ENCODE measurements at places on chromosomes 12 and 14.

GRCh38 chr12:132248453-132249167, 80.8 kb downstream of the GALNT9 start:
- DNase-seq: peak; percentile 57

GRCh38 chr14:101594511-101595148, 33.3 kb downstream of the DIO3 start:
- DNase-seq: no peak

- peak; percentile 78 for DNase-seq
These were observed 45.3 kb upstream of the ANO6 start for GRCh38 chr12:45170456-45171042.

GRCh38 chr14:82045339-82045738, 511.7 kb upstream of the SEL1L start:
- DNase-seq: no peak

DNA sequence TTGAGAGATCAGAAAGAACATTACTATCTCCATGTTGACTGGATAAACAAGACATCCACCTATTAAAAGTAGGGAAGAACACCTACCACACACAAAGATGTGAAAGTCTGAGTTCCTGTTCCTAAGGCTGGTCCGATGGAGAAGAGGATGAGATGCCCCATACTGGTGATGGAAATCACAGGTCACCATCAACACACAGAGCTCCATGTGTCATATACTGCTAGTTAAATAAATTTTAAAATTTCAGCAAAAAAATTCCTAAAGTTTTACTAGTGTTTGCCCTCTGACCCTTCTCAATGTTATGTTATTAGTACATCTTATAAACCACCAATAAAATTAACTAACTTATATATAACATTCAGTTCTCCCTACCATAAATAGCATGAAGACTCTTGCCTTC, 59.1 kb downstream of the KCNA5 start:
- no peak for DNase-seq

- DNase-seq: no peak
These were observed 6.1 kb downstream of the METTL3 start for GRCh38 chr14:21505012-21505553.

- DNase-seq: peak; percentile 55
These were observed 28.5 kb downstream of the PRIMA1 start for GRCh38 chr14:93759719-93760307.

DNA sequence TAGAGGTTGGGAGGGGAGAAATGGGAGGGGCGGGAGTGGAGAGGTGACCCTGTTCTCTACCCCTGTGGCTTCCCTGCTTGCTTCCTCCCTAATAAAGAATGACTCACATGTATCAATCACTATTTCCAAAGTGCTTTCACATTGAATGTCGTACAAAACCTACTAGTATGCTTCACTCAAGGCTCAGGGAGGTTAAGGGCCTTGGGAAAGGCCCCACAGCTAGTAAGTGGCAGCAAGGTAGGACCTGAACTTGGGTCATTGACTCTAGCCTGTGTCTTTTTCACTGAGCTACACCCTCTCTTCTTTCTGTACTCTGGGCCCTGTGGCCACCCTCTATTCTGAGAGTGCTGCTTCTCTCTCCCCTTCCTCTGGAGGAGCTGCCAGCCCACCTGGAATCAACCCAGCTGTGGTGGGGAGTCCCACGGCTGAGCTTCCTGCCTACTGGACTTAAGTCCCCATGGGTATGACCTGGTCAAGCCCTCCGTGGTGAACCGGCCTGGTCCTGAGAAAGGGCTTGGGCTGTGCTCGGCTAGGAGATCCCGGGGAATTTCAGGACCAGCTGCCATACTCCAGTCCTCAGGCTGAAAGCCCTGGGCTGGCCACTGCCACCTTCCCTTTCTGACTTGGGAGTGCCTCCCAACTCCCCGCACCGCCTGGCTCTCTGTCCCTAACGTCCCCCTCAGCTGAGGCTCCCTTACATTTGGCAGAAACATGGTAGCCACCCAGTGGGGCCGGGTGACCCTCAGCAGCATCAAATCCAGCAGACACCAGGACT, 13.0 kb downstream of the SLC48A1 start:
- DNase-seq: no peak

GRCh38 chr14:86575141-86575540, 1045.2 kb downstream of the FLRT2 start:
- no peak for DNase-seq

DNA sequence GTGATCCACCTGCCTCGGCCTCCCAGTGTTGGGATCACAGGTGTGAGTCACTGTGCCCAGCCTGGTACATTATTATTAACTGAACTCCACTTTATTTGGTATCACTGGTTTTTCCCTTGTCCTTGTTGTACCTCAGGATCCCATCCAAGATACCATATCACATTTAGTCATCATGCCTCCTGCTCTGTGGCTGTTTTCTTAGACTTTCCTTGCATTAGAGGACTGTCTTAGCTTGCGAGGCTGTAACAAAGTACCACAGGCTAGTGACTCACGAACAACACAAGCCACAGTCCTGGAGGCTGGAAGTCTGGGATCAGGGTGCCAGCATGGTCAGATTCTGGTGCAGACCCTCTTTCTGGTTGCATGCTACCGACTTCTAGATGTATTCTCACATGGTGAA, 12.2 kb downstream of the KLC1 start:
- no peak for DNase-seq

- no peak for DNase-seq
These were observed 14.3 kb upstream of the CORO1C start for GRCh38 chr12:108745641-108746040.

DNA sequence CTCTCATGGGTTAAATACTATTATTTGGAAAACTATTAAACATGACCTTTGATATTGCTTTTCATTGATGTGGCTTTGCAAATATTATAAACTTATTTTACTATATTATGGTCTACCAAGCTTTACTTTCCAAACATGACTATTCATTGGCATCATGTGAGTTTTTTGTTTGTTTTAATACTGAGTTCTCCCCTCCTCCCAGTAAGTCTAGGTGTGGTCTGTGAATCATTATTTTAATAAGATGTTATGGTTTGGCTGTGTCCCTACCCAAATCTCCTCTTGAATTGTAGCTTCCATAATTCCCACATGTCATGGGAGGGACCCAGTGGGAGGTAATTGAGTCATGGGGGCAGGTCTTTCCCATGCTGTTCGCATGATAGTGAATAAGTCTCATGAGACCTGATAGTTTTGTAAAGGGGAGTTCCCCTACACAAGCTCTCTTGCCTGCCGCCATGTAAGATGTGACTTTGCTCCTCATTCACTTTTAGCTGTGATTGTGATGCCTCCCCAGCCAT, 80.0 kb downstream of the BORCS5 start:
- no peak for DNase-seq

GRCh38 chr12:2170376-2170775, 117.6 kb downstream of the CACNA1C start:
- DNase-seq: no peak

- no peak for DNase-seq
These were observed 5.9 kb downstream of the GOLGA5 start for GRCh38 chr14:92800012-92800411.

- no peak for DNase-seq
These were observed 182.4 kb downstream of the ASCL1 start for GRCh38 chr12:103139876-103140275.

GRCh38 chr14:56501909-56502530, 77.6 kb upstream of the TMEM260 start:
- DNase-seq: no peak

- DNase-seq: no peak
These were observed 447.5 kb downstream of the GXYLT1 start for GRCh38 chr12:41697161-41697560.

DNA sequence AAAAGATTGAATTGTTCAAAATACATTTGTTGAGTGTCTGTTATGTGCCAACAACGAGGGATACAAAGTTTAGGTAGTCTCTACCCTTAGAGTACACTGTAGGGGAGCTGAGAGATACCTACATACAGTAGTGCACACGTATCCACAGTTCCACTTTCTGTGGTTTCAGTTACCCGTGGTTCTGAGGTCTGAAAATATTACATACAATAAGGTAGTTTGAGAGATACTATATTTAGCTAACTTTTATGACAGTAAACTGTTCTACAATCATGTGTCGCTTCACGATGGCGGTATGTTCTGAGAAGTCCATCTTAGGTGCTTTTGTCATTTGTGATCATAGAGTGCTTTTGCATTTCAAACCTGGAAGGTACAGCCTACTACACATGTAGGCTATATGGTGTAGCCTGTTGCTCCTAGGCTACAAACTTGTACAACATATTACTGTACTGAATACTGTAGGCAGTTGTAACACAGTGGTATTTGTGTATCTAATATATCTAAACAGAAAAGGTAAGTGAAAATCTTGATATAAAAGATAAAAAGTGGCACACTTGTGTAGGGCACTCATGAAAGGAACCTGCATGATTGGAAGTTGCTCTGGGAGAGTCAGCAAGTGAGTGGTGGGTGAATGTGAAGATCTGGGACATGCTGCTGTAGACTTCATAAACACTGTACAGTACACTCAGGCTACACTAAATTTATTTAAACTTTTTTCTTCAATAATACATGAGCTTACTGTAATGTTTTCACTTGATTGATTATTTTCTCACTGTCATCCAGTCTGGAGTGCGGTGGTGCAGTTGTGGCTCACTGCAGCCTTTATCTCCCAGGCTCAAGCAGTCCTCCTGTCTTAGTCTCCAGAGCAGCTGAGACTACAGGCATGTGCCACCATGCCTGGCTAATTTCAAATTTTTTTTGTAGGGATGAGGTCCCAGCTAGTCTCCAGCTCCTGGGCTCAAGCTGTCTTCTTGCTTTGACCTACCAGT, 4.0 kb downstream of the CPSF6 start:
- DNase-seq: no peak

DNA sequence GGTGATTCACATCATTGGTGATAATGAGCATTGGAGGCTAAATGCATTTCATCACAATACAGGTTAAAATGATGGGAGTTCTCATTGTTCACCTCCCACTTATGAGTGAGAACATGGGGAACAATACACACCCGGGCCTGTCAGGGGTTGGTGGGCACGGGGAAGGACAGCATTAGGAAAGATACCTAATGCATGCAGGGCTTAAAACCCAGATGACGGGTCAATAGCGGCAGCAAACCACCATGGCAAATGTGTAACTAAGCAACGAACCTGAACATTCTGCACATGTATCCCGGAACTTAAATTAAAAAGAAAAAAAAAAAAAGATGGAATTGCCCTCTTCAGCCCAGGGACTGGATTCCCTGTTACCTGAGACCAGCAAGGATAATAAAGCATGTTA, 2.3 kb upstream of the LUM start:
- DNase-seq: no peak

DNA sequence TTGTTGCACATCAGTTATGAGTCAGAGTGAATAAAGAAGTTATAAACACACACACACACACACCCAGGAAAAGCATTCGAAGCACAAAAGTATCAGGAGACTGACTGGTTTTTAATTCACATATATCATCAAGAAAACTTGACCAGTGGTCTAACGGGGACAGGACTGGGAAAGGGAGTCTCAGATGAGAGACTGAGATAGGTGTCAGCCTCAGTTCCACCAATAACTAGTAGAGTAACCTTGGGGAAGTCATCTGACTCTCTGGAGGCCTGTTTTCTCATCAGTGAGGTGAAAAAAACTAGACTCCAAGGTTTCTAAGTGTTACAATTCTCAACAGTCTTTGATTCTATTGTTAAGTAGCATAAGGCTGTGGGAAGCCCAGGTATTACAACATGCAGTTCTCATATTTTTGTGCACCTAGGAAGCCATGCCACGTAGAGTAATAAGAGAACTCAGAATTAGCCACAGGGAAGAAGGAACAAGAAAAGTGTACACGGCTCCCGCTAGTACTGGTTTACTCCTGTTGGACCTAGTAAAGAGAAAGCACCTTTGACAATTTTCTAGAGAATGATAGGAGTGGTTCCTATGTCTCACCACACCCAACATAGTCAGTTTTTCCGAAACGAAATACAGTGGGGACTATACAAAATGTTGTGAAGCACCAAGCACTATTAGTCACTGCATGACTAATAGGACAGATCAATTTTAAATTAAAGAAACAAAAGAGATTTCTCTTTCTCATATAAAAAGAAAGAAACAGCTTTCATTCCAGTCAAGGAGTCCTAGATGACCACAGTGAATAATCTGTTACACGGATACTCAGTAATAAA, 5.0 kb downstream of the PPTC7 start:
- DNase-seq: no peak

- DNase-seq: no peak
These were observed 170.1 kb upstream of the AMIGO2 start for GRCh38 chr12:47249719-47250357.

- DNase-seq: no peak
These were observed 445.8 kb downstream of the ATP23 start for GRCh38 chr12:58387199-58387598.

DNA sequence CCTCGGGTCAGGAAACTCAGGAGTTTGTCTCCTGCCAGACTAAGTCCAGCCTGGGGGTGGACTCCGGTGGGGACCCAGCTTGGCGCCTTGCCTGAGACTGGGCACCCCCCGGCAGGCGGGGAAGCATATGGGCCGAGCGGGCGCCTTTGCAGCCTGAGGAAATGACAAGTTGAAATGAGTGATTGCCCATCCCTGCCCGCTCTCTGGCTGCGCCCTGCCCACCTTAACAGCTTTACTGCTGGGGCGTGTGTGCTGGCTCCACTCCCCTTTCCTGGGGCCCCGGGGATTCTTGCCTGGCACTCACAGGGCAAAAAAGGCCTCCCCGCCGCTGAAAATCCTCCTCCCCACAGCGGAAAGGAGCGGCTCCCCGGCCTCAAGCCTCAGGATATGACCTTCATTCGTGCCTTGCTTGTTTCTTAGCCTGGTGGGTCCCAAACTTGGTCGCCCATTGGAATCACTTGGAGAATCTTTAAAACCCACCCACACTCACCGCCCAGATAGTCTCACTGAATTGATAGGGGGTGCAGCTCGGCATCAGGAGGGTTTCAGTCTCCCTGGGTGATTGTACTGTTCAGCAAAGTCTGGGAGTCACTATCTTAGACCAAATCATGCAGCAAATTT, 1.5 kb downstream of the RFLNA start:
- no peak for DNase-seq

- no peak for DNase-seq
These were observed 803.5 kb downstream of the FLRT2 start for GRCh38 chr14:86333493-86333892.

DNA sequence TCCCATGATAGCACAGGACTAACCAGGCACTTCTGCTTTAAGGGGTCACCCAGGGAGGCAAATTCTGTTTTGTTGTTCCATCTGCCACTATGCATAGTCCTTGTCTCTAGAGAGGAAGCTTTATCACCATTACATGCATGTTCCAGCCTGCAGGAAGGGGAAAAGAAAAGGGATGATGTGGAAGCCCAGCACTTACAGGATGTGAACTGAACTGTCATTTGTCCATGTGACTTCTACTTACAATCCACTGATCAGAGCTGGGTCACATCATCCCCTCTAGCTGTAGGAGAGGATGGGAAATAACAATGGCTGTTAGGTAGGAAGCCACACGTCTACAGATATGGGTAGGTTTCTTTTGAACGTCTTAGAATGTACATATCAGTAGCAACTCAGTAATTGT, 203.1 kb downstream of the PTPRO start:
- DNase-seq: no peak

- DNase-seq: no peak
These were observed 51.1 kb downstream of the EMP1 start for GRCh38 chr12:13247596-13247995.

DNA sequence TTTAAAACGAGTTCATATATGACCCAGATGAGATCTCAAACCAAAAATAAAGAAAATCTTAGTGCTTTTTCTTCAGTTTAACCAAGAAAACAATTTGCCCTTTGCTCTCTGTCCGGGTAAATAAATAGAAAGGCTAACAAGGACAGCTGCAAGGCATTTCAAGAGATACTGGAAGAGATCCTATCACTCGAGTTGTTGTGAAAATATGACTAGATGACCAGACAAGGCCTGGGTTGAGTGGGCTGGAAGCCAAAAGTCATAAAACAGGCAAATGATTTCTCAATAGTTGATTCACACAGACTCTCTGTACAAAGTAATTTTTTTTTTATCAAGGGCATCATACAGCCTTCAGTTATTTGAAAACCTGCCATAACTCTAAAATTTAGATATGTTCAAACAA, 55.9 kb upstream of the AVPR1A start:
- DNase-seq: no peak
